ENCODE measurements at places on chromosomes 6 and 20.

DNA sequence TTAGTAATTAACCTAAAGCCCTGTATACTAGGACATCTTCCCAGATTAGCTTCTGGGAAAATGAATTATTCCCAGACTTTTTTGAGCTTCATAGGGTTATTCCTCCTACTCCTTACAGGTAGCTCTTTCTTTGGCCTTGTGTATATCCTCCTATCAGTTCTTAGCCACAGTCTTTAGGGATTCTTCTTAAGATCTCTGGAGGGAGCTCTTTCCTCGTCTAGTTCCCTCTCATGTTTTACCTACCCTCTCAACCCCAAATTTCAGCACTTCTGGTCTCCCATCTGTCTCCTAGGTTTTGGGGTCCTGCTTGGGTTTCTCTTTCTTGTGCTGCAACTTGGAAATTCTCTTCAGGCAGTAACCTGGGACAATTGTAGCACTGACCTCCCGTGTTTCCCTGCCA lies 46.4 kb upstream of the SLC35B3 start:
- no peak for DNase-seq

DNA sequence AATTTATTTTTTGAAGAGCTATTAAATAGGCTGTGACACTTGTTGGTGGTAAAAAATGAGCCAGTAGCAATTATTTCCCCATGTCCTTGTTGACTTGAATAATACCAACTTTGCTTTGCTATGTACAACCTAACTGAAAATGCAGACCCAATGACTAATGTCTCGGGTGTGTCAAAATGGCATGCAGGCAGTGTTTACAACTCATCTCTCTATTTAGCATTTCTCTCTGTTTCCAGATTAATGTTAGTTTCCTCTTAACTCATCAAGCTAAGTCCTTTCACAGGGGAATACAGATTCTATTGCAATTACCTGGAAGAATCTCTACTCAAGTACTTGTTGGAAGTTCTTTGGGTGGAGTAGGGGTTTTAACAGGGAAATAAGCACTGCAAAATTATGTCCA lies 504.4 kb downstream of the BCKDHB start:
- peak; percentile 81 for DNase-seq

- DNase-seq, result no peak
Observed at GRCh38 chr20:54043076-54043967, 27.1 kb downstream of the BCAS1 start.

GRCh38 chr6:88666901-88667300 lies 296.5 kb downstream of the RNGTT start:
- DNase-seq, result no peak

DNA sequence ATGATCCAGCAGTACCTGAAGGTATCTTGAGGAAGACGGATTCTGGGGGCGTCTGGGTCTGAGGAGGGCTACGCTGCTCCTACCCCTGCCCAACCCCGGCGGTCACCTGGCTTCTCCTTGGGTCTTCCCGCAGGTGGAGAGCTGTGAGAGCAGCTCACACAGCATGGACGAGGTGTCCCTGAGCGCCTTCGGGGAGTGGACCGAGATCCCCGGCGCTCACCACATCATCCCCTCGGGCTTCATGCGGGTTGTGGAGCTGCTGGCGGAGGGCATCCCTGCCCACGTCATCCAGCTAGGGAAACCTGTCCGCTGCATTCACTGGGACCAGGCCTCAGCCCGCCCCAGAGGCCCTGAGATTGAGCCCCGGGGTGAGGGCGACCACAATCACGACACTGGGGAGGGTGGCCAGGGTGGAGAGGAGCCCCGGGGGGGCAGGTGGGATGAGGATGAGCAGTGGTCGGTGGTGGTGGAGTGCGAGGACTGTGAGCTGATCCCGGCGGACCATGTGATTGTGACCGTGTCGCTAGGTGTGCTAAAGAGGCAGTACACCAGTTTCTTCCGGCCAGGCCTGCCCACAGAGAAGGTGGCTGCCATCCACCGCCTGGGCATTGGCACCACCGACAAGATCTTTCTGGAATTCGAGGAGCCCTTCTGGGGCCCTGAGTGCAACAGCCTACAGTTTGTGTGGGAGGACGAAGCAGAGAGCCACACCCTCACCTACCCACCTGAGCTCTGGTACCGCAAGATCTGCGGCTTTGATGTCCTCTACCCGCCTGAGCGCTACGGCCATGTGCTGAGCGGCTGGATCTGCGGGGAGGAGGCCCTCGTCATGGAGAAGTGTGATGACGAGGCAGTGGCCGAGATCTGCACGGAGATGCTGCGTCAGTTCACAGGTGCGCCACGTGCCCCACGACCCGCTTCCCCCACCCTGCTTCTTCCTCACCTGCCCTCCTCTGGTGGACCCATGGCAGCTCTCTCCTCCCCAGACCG lies 166.9 kb upstream of the RNF24 start:
- DNase-seq, result no peak

DNA sequence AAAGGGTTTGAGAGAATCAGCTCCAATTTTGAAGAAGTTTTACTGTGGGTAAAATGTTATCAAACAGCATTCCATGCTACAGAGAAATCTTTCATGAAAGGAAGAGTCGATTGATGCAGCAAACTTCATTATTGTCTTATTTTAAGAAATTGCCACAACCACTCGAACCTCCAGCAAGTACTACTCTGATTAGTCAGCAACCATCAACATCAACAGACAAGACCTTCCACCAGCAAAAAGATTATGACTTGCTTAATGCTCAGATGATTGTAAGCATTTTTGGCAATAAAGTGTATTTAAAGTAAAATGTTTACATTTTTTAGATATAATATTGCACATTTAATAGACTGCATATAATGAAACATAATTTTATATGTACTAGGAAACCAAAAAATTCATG lies 87.5 kb downstream of the AKAP7 start:
- no peak for DNase-seq

DNA sequence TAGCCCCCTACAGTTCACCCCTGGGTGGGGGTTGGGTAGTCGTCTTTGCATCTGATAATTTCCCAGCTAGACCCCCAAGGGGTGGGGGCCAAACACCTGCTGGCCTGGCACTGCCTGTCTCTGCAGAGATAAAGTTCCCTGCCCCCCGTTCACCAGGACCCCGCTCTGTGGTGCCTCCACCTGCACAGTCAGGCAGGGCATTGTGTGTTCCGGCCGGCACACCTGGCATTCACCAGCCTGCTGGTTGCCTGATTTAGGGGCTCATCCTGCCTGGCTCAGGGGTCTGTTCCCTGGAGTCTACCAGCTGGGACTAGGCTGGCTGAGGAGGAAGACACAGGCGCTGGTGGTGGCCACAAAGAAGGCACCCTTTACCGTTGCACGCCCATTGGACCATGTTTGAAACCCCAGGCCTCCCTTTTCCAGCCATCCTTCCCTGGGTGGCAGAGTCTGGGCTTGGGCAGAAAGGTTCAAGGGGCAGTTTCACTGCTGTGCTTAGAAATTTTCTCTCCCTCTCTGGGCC lies 30.8 kb upstream of the SCRT2 start:
- DNase-seq, result no peak

DNA sequence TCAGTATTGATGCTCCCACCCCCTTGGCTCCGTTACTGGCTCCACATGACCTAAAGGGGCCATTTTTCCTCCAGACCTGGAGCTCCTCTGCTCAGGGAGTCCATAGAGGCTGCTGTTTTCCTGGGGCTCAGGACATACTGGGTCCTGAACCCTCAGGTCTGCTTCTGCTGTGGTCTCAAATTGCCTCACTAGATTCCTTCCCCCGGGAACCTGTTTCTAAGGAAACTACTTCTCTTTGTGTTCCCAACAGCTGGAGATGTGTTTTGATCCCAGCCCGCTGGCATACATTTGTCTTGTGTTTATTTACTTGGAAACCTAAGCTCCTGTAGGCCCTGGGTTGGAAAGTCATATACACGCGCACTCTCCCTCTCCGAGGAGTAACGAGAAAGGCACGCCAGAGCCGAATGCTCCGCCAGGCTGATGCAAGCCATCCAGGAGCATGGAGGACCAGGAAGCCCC lies 222.8 kb downstream of the UST start:
- DNase-seq, result no peak

- DNase-seq, result no peak
Observed at GRCh38 chr6:145752638-145753037, 17.3 kb upstream of the EPM2A start.

DNA sequence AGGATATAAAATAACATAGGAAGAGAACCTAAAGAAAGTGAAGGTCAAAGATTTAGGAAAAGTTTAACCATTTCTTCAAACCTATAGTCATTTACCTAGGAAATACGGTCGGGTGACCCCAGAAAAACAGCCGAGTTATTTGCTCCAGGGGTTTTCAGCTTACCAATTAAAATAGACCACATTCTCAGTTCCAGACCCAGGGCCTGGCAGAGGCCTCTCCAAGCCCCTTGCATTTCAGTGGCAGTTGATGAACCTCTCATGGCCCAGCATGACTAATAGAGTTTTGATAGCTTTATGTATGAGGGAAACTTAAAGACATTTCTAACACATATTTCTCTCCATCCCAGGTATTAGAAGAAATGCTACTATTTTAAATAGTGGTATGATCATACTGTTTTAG lies 113.5 kb downstream of the OGFRL1 start:
- no peak for DNase-seq

DNA sequence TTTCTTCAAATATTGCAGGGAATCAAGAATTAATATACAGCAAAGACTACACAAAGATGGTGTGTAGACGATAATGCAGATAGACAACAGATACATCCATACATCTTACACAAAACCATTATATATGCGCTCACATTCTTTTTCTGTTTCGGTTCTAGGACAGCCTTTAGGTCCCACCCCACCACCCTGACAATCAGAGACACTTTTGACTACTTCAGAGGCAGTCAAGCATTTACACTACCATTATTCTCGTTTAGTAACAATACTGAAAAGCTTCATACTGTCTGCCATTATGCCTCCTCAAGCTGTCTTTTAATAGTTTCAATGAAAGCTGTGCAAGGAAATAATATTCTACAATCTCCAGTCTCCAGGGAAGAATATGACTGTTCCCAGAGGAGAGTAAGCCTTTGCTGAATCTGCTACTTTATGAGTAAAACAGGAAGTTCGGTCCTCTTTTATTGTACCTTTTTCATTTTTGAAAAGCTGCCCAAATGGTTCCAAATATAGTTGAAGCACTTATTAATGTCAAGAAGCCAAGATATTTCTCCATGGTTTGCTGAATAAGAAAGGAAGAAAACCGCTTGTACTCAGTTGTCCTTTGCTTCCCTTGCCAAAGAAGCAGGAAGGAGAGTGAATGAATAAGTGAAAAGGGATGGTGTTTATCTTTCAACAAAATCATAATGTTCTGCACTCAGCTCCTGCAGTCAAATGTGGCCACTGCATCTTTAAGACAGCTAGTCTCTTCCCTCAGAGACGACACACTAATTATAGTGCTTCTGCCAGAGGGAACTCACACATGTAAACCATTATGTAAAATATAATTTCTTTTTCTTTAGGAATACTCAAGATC lies 468.3 kb downstream of the CDC5L start:
- DNase-seq, result peak; percentile 50

GRCh38 chr6:169048185-169048864 lies 205.3 kb downstream of the THBS2 start:
- DNase-seq, result no peak

DNA sequence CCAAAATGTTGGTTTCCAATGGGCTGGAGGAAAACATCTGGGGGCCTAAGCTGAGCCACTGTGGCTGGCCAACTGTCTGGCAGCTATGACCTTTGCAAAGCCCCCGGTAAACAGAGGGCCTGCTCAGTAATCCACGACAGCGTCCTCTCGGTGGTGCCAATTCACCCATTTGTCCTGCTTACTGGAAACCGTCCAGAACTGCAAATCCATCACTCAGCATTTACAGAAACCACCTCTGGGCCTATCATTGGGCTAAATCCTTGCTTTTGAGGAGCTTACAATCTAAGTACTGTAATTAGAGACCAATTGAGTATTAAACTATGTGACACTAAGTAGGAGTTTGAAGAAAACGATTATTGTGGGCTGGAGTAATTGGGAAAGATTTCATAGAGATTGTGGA lies 31.0 kb downstream of the ADAT2 start:
- no peak for DNase-seq

DNA sequence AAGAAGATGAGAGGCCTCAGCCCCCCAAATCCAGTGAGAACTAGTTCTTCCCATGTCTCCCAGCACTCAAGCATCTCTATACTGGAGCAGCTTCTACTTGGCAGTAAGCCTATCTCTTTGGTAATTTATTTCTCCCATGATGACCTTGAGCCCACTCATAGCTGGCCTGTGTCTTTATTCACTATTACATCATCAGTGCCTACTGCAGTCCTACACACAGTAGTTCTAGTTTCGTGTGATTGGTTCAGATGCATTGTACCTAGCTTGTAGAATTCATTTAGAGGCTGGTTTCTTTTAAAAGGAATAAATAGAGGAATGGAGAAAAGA lies 255.6 kb upstream of the ZFP64 start:
- no peak for DNase-seq

GRCh38 chr20:58706975-58707681 lies 14.5 kb downstream of the NPEPL1 start:
- no peak for DNase-seq

- DNase-seq, result no peak
Observed at GRCh38 chr20:61886721-61887595, 178.7 kb downstream of the TAF4 start.

DNA sequence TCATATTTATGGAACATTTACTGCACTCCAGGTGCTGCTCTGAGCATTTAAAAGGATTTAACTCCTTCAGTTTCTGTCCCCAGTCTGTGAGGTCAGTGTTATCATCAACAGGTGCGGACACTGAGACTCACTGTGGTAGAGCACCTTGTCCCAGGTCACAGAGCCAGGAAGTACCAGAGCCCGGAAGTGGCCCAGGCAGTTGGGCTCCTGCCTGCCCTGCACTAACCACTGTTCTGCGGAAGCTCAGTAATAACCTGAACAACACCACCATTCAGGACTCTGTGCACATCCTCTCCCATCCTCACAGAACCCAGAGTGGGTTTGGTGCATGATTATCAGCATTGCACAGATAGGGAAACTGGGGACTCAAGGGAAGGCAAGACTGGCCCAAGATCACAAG lies 16.8 kb upstream of the SIRPG start:
- DNase-seq, result no peak

- no peak for DNase-seq
Observed at GRCh38 chr6:117553142-117553541, 49.2 kb downstream of the GOPC start.

GRCh38 chr20:51004305-51004727 lies 18.6 kb downstream of the KCNG1 start:
- DNase-seq, result no peak

Data from BJ (cell line).